ENCODE measurements at places on chromosomes 7 and 10.
A peak's percentile ranks its signal among the peaks of the same experiment; 100 is the strongest.

GRCh38 chr7:73612598-73613269 is 11.6 kb downstream of the MLXIPL start:
- no peak for DNase-seq

GRCh38 chr7:45420843-45421495 is 153.2 kb upstream of the ADCY1 start:
- no peak for DNase-seq

DNA sequence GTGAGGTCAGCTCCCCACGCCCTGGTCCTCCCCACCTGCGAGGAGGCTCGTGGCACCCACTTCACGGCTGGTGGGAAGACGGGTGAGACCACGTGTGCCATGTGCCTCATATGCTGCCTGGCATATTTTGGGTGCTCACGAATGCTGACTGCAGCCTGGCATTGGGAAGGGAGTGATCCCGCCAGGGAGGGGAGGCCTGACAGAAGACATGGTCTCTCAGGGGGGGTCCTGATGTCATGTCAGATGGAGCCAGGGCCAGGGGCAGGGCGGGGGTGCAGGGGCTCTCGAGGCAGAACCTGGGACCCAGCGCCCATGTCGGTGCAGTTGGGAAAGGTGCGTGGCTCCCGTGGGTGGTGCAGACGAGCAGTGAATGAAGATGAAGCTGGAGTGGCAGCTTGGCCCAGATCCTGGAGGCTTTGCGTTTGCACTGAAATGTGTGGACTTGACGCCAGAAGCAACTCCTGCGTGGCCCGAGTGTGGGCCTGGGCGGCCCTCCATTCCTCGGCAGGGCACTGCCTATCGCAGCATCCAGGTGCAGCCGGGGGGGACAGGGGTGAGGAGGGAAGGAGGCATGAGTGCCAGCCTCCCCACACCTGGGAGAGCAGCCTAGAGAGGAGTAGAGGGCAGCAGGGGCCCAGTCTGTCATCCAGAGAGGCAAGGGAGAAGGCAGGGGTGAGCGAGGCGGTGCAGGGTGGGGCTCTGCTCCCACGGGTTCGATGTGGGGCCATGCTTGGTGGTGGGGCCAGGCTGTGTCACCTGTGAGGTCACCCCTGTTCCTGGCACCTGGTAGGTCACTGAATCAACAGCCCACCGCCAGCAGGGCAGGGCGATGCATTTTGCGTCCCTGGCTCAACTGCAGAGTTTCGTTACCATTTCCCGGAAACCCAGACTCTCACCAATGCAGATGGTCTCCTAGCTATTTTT is 385.6 kb downstream of the DNAJB6 start:
- no peak for DNase-seq

- DNase-seq, result no peak
Observed at GRCh38 chr10:84185526-84186175, 8.7 kb upstream of the CDHR1 start.

DNA sequence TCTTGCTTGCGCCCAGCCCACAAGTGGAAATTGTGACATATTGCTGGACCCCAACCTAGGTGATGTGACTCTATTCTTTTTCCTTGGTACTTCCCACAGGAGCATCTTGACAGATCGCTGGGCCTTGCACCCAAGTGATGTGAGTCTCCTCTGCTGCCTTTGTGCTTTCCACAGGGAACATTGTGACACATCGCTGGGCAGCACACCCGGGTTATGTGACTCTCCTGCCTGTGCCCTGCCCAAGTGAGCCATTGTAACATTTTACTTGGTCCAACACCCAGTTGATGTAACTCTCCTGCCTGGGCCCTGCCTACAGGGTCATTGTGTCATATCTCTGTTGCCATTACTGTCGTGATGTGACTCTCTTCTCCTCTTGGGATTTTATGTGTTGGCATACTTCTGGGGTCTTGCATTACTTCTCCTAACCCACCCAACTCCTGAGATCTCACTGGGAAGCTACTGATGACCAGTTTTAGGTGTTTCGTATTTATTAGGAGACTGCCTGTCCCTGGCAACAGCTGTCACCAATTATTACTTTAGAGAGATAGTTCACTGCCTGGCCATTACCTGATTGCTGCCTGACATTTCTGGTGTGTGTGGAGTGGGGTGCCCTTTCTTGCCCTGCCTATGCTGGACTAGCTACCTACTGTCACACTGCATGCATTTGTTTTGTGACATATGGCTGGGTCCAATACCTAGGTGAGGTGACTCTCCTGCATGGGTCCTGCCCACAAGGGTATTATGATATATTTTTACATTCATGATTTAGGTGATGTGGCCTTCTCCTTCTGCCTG is 45.4 kb upstream of the ZNF680 start:
- no peak for DNase-seq

DNA sequence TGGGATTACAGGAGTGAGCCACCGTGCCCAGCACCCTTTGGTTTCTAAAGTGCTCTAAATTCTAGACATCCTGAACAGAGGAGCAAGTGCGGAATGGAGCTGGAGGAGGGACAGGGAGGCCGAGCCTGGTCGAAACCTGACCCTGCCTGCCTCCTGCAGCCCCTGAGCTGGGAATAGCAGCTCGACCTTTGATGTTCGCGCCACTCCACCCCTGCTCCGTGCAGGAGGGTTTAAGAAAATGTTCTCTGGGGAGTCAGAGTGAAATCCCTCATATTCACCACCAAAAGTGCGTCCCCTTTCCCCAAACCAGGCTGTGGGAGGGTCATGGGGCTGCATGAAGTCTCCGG is 1.8 kb downstream of the PGAM2 start:
- no peak for DNase-seq

GRCh38 chr7:29285444-29285793 is 90.8 kb downstream of the CHN2 start:
- no peak for DNase-seq

GRCh38 chr10:98295401-98295811 is 27.4 kb upstream of the LOXL4 start:
- DNase-seq, result no peak

- no peak for DNase-seq
Observed at GRCh38 chr10:7093368-7093767, 317.5 kb downstream of the SFMBT2 start.

DNA sequence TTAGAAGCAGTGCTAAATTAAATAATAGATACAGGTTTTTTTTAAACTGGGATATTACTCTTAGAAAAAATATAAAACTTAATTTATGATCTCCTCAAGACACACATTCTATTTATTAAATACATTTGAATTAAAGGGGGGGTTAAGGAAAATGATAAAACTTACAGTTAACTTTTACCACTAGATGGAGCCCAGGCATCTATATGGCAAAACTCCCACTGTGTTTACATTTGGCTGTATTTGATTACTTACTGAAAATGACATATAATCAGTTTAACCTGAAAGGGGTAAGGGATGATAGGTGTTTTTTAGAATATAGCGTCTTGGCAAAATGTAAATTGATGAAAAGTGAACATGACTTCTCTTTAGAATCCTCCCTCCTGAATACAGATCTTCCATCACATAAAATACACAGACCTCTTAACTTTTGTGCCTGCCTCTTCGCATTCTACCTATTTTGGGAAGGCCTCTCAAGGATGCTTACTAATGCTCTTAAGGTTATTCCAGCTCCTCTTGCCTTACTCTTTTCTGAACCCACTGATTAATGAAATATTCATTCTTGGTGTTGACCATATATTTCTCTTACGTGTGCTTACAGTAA is 235.7 kb downstream of the AGMO start:
- DNase-seq, result no peak

DNA sequence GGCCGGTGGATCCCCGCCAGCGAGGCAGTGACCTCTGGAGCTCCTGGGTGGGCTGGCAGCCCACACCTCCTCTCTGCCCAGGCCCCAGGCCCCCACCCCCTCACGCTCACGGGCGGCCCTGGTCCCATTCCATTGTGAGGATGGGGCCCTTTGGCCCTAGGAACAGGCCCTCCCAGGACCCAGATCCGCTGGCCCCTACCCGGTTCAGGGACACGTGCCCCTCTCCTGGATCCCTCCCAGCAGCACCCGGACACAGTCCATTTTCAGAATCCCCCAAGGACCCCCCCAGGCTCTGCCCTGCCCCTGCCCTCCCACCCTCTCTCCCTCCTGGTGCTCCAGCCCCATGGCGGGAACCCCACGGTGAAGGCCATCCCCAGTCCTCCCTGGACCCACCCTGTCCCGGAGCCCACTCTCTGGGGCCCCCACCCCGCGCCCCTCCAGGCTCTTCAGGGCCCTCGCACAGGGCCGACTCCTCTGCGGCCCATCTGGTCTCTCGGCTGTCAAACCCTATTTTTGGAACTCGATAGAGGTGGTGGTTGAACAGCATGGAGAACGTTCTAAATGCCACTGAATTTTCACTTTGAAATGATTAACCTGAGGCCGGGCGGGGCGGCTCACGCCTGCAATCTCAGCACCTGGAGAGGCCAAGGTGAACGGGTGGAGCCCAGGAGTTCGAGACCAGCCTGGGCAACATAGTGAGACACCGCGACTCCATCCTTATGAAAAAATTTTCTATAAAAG is 8.1 kb downstream of the ADAP1 start:
- no peak for DNase-seq

DNA sequence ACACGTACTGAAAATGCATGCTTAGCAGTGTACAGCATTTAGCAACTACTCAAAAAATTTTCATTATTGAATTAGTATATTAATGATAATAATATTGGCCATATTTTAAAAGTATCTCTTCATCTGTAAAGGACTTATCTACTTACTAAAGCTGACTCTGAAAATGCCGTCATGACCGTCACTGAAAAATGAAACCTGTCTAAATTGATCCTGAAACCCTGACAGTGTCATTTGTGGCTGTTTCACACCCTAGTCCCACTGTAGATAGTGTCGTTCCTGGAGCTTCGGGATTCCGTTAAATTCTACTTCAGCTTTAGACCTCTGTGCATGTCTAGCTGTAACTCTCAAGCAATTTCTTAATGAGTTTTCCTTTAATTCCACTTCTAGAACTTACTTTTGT is 35.8 kb upstream of the EZH2 start:
- DNase-seq, result no peak

DNA sequence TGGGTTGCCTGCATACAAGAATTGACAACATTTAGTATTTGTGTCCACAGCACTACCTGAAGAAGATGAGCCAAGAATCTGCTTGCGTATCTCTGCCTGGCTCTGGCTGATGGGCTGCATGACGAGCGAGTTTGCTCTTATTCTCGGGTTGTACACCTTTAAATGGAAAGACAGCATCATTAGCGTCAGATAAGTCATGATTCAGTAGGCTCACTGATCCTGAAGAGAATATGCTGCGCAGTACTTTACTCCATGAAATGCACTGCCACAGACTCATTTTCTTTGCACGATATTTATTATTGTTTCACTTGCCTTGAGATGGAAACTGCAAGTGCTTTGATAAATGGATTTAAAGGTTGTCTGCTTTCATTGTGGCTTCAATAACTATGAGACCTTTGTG is 28.6 kb downstream of the DHX32 start:
- no peak for DNase-seq

- no peak for DNase-seq
Observed at GRCh38 chr10:62050346-62050892, 148.9 kb downstream of the ARID5B start.

GRCh38 chr10:72981882-72982529 is 27.4 kb upstream of the PLA2G12B start:
- no peak for DNase-seq

DNA sequence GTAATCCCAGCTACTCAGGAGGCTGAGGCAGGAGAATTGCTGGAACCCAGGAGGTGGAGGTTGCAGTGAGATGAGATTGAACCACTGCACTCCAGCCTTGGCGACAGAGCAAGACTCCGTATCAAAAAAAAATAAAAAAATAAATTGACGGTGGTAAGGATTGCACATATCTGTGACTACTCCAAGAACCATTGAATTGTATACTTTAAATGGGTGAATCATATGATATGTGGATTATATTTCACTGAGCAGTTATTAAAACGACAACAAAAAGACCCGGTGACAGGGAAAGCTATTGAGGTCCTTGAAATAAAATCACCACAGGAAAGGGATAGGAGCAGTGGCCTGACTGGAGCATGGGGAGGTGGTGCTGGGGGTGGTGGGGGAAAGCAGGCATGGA is 31.2 kb upstream of the COMTD1 start:
- DNase-seq, result no peak

GRCh38 chr10:9302140-9302746 is 1247.8 kb downstream of the GATA3 start:
- DNase-seq, result no peak

GRCh38 chr10:94088926-94089381 is 95.2 kb downstream of the PLCE1 start:
- no peak for DNase-seq

- no peak for DNase-seq
Observed at GRCh38 chr10:1411956-1412355, 325.4 kb downstream of the ADARB2 start.

DNA sequence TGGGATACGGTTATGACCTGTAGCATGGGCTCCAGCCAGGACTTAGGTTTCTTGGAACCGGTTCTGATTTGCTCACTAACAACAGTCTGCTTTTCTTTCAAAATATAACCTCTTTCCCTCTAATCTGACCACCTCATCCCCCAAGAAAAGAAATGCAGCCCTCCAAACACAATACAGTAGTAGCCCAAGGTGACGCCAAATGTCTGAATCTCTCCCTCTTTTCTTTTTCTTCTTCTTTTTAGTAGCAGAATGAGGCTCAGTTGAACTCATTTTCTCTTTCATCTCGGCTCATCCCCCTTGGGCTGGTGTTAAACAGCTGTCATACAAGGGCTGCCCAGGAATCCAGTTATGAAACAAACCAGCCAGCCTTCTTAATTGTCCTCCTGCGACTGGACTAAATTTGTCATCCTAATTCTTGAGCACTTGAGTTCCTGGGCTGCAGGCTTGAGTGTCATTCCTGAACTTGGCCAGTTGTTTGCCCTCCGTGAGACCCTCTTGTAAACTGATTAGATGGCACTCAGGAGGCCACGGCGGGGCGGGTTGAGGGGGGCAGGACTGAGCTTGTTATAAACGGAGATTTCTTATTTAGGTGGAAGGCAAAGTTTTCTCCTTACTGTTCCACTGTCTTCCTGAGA is 94.8 kb downstream of the SORCS3 start:
- no peak for DNase-seq

DNA sequence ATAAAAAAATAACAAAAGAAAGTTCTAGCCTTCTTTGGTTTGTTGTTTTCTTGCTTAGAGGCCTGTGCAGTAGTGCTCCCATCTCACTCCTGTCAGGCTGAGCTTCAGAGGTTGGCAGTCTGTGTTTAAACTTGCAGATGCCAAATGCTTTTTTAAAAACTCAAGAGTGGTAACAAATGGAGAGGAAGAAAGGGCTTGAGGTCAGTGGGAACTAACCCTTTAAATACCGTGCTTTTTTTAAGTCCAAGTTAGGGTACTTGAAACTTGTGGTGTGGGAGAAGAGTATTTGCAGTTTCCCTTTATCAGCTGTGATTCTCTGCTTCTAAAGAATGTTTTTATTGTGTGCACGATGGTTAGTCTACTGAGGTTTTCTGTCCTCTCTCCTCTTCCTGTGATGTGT is 29.4 kb downstream of the ZRANB1 start:
- no peak for DNase-seq

GRCh38 chr7:77696643-77697534 is 630 bp downstream of the RSBN1L start:
- DNase-seq, result peak; percentile 74
